ENCODE measurements at places on chromosomes 3 and 15.

- no peak for DNase-seq
Observed at GRCh38 chr3:45506751-45507391, 87.7 kb upstream of the LIMD1 start.

GRCh38 chr3:176633511-176633910 is 563.8 kb downstream of the TBL1XR1 start:
- peak; percentile 45 for DNase-seq

- no peak for DNase-seq
Observed at GRCh38 chr3:61681636-61682035, 120.3 kb downstream of the PTPRG start.

DNA sequence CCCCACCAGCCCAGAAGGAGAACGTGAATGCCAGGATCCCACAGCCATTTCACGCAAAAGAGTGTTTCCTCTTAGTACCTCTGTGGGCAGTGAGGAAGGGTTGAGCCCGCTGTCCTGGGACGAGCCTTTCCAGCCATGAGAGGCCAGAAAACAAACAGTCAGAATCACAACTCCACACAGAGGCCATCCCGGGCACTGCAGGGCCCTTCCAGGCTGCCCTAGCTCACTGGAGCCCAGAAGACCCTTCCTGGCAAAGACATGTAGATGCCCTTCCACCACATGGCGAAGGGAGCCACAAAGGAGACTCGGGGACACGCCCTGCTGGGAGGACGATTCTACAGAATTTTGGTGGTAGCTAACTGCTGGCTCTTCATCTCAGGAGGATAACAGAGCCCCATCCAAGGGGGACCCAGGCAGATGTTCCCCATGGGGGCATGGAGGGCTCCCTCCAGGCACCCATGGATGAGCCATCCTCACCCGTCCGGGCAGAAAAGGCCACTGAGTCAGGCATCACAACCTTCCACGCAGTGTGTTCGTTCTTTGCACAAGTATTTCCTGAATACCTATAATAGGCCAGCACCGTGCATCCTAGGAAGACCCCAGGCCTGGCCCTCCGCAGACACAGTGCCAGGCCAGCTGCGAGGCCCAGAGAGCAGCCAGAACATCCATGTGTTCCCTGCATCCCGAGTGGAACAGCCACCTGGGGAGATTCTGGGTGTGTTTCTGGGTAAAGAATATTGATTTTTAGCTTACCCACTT is 47.2 kb downstream of the SLC12A8 start:
- peak; percentile 65 for DNase-seq

- no peak for DNase-seq
Observed at GRCh38 chr3:114411811-114412803, 118.3 kb downstream of the TIGIT start.

DNA sequence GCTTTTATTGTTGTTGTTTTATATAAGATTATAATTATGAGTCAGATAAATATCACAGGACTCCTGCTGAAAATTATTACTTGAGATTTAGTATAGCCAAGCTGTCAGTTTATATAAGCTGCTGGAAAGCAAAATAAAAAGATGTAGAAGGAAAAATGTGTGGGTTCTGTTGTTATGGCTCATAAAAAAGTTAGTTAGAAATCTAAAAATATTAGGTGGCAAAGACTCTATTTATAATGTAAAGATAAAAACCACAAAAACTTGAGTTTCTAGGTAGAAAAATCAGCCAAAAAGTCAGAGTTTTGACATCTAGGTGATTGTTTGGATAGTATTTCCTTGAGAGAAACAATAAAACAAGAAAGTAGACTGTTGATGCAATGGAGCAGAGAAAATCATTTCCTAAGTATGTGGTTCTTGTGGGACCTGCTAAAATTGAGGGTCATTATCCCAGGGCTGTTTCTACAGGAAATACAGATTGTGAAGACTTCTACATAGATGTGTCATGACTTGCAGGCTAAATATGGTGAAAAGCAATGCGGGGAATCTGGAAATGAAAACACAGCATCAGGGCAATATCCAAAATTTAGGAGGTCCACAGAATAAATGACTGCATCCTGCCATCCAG is 1109.6 kb upstream of the CADM2 start:
- no peak for DNase-seq

- DNase-seq = no peak
Observed at GRCh38 chr3:125123451-125124305, 67.9 kb upstream of the HEG1 start.

DNA sequence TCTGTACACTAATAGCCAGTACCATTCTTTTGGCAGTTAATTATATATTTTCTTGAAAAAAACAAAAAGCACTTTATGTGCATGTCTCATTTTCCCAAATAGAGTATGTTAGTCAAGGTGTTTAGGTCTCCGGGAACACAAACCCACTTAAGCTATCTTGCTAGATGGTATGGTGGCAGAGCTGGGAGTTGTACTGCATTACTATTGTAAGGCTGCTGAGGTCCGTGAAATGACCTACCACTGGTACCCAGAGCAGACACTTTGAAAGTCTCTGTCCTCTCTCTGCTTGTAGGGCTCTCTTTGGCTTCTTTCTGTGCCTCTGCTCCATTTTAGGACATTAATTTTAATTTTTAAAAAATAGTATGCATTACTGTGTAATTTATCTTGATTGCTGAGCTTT is 8.8 kb downstream of the TMOD3 start:
- DNase-seq = no peak

- no peak for DNase-seq
Observed at GRCh38 chr3:143445118-143445517, 325.5 kb downstream of the CHST2 start.

- no peak for DNase-seq
Observed at GRCh38 chr3:67605377-67605776, 49.0 kb downstream of the SUCLG2 start.

DNA sequence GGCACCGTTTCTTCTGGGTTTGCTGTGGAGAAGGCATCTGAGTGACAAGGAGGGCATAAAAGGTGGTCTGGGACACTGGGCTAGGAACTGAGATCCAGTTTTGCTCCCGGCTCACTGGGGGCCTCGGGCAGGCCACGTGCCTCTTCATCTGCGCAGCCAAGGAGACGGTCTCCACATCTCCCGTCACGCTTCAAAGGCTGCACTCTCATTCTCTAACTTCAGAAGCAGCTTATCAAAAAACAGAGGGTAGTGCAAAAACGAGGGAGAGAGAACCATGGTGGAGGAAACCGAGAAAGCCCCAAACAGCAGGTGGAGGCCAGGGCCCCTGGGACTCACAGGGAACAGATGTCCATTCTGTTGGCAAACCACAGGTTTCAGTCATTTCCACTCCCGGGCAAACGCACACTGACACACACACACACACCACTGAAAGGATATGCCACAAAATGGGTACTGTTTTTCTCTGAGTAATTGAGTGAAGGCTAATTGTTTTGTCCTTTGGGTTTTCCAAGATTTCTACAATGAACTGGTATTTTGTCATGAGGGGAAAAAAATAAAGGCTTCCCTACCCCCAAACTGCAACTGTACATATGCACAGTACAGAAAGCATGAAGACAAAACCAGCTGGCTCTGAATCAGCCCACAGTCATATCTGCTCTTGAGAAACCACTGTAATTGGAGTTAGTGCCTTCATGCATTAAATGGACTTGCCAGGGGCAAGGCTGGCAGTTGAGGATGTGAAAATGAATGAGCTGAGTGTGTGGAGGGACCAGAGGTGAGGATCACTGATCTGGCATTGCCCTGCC is 71.9 kb downstream of the MGLL start:
- DNase-seq = no peak

All from WTC11 (cell line).